ENCODE measurements at places on chromosomes 1 and 21.

- no peak for DNase-seq
Observed at GRCh38 chr1:203136409-203137042, 9.0 kb downstream of the ADORA1 start.

GRCh38 chr1:28032281-28032680 is 56.1 kb downstream of the EYA3 start:
- no peak for DNase-seq

DNA sequence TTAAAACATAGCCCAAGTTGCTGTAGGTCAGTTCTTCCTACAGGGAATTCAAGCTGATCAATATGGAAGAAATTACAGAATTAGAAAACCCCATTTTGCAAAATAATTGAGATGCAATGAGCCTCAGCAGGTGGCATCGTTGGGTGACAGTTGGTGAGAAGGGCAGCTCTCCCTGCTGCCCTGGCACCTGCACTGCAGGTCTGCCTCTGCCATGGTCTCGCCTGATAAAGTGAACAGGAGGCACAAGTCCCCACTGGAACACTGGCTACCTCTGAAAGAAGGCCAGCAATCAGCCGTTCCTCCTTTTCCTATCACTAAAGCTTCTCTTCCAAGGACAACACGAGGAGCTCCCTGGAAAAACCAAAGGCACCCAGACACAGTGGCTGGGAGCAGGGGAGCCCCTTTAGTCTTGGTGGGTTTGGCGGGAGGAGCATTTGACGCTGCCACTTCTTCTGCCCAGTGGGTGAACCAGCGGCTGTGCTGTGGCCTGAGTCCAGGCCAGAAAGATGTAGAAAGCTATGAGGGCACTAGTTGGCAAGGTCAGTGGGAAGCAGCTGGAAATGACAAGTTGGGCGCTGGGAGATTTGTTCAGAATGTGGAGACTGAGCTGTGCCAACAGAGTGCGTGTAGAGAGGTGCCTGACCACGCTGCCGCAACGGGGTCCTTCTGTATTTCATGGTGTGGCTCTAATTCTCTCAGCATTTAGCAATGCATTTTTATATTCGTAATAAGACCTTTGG is 93.1 kb downstream of the RIPK4 start:
- DNase-seq: no peak

DNA sequence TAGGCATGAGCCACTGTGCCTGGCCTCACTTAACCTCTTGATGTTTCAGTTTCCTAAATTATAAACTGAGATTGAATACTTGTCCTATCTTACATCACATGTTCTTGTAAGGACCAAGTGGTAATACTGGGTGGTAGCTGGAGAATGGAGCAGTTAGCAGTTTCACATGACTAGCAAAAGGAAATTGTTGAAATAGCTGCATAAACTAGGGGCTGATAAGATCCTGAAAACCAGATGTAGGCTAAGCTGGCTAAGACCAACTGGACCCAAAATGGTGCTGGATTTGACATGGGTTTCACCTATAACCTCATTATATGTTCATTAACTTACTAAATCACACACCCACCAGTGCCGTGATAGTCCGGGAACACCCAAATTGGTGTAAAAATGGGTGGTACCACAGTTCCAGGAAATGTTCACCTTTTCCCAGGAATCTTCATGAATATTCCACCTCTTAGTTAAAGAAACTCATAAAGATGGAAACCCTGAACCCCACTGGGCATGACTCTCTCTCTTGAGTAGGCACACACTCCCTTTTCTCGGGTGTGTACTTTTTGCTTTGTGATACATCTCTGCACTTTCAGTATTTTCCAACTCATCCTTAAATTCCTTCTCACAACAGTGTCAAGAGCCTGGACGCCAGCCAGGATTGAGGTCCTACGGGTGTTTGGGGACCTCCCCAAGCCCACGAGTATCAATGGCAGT is at the start of gene PAPPA2:
PAPPA2 (plus strand) TSS at position 502 of the 705 bp plus-strand sequence. CDS start 93,148 bp downstream, outside the sequence.
- DNase-seq: no peak

DNA sequence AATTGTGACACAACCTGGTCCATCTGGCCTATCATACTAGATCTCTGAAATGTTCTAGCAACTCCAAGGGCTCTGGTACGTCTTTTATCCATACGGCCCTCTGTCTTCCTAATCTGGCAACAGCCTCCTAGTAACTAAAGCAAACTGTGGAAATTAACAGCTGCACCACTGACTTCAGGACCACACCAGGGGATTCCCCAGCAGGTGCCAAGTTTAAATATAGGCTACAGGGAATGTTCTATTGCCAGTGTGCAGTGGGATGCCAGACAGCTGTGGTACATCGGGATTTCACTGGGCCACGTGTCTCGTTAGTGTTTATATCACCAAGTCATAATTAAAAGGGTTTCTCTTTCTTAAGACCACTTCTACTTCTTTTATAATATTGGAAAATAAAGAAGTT is 94.3 kb downstream of the RGS2 start:
- no peak for DNase-seq

- no peak for DNase-seq
Observed at GRCh38 chr1:224779536-224779935, 149.9 kb upstream of the DNAH14 start.

DNA sequence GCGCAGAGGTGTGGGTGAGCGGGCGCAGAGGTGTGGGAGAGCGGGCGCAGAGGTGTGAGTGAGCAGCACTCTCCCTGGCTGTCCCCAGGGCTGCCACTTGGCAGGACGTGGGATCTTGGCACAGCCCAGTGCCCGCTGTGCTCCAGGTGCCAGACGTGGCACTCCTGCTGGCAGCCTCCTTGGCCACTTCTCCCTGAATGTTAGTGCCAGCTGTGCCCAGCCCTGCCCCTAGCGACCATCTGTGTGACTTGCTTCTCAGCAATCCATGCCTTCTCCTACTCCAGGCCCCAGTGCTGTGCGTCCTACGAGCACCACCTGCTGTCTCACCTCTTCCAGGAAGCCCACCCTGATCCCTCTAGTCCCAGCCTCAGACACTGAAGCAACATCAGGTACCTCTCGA is 30.5 kb downstream of the KRTAP10-1 start:
- no peak for DNase-seq

- no peak for DNase-seq
Observed at GRCh38 chr1:222081859-222082258, 340.0 kb upstream of the DUSP10 start.

GRCh38 chr1:153393926-153394325 is 3.1 kb upstream of the S100A8 start:
- DNase-seq: no peak

GRCh38 chr1:112718691-112719418 is 3.7 kb upstream of the PPM1J start:
- DNase-seq: peak; percentile 86
